Lower lobe of right lung (tissue), 2 donors: ENCODE measurements at places on chromosomes 4 and X.

DNA sequence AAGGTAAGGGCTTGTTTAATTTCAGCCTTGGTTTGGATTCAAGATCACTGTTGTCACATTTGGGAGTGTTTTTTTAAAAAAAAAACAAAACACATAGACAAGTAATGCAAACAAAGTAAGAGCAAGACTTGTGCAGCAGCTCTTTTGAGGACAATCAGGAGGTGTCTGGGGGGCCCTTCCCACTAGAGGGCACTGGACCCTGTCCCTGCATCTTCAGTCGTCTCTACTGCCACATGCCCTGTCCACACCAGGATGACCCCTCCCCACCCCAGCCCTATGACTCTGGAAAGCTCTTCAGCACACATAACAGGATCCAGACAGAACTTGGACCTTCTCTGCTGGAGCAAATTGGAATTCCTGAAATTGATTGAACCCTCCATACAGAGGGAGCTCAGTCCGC, 71.0 kb downstream of the USP46 start:
- DNase-seq: no peak

DNA sequence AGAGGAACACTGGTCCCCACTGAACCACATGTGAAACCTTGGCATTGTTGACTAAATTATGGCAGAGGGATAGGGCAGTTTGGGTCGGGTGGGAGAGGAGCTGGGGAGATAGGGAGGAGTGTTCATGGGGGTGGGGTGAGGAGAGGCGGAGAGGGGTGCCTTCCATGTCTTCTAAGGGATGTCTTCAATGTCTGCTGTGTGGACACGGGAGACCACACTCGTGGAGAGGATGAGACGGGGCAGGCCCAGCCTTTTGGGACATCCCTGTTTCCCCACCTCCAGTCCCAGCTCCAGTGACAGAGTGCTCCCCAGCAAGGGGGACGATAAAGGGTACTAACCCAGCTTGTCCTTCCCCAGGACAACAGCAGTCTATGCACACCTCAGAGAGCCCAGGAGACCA, 146.4 kb upstream of the MAMLD1 start:
- DNase-seq: no peak

DNA sequence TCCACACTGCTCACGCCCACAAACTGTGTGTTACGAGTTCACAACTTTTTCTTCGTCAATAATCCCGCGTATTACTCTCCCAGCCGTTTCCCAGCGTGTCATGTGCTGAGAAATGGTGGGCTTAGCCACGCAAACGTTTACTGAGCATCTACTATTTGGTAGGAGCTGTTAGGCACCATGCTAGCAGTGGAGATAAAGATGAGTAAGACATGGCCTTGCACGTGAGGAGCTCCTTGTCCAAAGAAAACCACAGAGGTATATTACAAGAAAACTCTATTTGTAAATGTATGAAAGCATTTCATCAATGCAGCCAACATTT, 821 bp upstream of the TMEM128 start:
- no peak for DNase-seq

DNA sequence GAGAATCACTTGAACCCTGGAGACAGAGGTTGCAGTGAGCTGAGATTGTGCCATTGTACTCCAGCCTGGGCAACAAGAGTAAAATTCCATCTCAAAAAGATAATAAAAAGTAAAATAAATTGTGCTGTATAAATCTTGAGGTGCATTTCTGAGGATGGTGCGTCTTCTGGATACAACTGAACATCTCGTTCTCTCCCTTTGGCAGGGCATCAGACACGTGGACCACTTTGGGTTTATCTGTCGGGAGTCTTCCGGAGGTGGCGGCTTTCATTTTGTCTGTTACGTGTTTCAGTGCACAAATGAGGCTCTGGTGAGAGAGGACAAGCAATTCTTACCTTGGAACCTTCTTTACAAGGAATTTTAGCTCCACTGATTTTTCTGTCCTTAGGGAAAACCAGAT, 60.2 kb downstream of the PTTG2 start:
- DNase-seq: no peak

- no peak for DNase-seq
Measured at GRCh38 chr4:99845708-99846469, 29.3 kb downstream of the DAPP1 start.

- DNase-seq: no peak
Measured at GRCh38 chrX:48826135-48826875, at the start of gene ERAS. Gene ERAS, plus strand, starts transcription at chrX:48826513. Its CDS starts 2,611 bp downstream, at chrX:48829124.

DNA sequence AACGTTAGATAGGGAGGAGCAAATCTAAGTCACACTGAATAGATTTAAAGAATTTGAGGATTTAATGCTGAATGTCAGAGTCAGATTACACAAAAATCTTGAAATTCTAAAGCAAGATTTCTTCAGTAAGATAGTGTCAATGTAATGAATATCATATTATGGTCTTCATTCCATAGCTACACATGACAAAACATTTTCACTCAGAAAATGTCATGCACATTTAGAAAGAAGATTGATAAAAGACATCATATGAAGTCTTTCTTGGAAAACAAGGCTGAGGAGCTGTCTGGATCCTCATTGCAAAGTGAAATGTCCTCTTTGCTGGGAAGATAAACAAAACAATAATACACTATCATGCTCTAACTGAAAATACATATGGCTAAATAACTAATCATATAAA, 1006.9 kb downstream of the PCDH7 start:
- DNase-seq: no peak

GRCh38 chrX:9825129-9825790, 39.0 kb downstream of the SHROOM2 start:
- DNase-seq: no peak

- no peak for DNase-seq
Measured at GRCh38 chr4:143256456-143256855, 71.7 kb downstream of the USP38 start.
